HL-60 (cell line): ENCODE measurements at places on chromosomes 16 and 17.
A peak's percentile ranks its signal among the peaks of the same experiment; 100 is the strongest.

- no peak for DNase-seq
Observed at GRCh38 chr16:50495673-50496072, 52.5 kb upstream of the NKD1 start.

- peak; percentile 56 for DNase-seq
Observed at GRCh38 chr17:75006653-75007052, 5.8 kb upstream of the MRPL58 start.

DNA sequence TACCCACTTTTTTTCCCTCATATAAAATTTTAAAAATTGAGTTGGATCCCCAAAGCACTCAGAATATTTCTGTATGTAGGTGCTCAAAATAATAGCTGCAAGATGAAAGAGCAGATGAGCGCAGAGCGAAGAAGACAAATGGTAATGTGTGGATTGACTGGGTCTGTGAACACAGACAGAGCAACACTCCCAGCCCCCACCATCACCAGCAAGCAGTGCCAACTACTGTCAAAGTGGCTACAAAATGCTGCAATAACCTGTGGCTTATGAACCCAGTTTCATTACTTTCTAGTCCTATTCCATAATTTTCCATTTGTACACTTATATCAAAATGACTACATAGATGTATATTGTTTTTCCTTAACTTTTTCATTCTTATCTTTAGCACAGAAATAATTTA lies 137.2 kb downstream of the MYO1D start:
- DNase-seq, result no peak

- DNase-seq, result no peak
Observed at GRCh38 chr17:69800870-69801269, 274.2 kb upstream of the KCNJ16 start.

DNA sequence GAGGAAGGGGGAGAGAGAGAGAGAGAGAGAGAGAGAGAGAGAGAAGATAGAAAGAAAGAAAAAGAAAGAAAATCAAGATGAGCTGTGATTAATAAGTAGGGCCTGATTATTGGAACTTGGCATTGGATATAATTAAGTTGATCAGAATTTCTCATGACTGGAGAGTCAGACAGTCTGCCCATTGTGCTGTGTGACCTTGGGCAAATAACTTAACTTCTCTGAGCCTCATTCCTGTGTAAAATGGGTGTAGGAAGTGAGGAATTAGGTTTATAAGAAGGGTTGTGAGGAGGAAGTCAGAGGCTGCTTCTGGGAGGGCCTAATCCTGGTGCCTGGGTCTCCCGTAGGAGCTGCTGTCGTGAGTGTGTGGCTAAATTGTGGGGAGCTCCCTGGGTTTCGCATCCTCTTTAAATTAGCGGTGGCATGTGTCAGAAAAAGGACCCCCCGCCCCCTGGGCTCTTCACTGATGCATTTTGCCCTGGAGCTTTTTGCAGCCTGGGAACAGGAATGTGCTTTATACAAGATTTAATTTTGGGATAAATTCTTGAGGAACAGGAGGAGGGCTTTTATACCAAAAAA lies 76.0 kb downstream of the CMIP start:
- DNase-seq, result no peak

GRCh38 chr17:40203131-40203530 lies 16.0 kb upstream of the WIPF2 start:
- peak; percentile 64 for DNase-seq

DNA sequence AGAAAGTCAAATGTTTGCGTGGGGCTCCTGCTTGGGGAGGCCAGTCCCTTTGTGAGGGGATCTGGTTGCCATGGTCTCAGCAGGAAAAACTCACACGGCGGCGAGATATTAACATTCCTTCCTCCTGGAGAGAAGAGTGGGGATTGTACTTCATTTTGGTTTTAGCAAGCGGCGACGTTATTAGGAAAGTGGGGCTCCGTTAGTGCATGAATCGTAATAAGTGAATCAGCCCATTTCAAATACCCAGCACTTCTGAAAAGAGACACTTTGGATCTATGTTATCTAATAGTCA lies 41.6 kb upstream of the METRNL start:
- no peak for DNase-seq

DNA sequence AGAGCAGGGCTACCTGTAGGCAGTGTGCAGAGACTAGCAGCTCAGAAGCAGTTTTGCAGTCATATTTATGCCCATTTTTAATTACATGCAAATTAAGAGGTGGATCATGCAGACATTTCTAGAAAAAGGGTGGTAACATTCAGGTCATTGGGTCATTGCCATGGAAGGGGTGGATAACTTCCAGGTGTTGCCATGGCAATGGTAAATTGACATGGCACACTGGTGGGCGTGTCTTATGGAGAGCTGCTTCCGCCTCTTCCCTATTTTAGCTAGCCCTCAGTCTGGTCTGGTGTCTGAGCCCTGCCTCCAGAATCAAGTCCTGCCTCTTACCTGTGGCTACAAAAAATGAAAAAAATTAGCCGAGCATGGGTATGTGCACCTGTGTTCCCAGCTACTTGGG lies 2.8 kb upstream of the DNAI2 start:
- no peak for DNase-seq

- DNase-seq, result no peak
Observed at GRCh38 chr17:12422651-12423050, 243.0 kb upstream of the MYOCD start.

DNA sequence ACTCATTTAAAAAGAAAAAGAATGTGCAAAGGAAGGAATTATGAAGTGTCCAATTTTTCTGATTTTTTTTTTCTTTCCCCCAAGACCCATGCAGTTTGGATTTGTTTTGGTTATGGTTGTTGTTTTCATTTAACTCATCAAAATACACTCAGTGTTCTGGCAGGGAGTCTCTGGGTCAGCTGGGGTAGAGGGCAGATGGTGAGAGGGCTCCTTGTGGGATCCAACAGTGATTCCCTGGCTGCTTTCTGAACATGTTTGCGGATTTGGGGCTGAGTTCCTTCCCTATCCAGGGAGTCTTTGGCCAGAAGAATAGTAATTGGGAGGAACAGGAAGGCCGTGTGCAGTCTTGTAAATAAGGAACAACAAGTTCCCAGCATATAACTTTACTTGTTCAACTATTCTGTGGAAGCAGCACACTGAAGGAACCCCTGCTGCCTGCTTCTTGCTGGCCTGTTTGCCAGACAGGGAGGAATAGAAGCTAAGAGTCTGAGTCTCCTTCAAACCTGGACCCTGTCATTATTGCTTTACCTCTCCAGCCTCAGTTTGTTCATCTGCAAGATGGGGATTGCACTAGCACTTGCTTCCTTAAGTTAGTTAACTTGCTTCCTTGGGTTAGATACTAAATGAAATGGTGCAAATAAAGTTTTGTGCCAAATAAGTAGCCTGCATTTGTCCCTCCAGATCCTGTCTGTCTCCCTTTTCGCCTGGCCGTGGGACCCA lies 32.1 kb downstream of the C17orf67 start:
- no peak for DNase-seq

DNA sequence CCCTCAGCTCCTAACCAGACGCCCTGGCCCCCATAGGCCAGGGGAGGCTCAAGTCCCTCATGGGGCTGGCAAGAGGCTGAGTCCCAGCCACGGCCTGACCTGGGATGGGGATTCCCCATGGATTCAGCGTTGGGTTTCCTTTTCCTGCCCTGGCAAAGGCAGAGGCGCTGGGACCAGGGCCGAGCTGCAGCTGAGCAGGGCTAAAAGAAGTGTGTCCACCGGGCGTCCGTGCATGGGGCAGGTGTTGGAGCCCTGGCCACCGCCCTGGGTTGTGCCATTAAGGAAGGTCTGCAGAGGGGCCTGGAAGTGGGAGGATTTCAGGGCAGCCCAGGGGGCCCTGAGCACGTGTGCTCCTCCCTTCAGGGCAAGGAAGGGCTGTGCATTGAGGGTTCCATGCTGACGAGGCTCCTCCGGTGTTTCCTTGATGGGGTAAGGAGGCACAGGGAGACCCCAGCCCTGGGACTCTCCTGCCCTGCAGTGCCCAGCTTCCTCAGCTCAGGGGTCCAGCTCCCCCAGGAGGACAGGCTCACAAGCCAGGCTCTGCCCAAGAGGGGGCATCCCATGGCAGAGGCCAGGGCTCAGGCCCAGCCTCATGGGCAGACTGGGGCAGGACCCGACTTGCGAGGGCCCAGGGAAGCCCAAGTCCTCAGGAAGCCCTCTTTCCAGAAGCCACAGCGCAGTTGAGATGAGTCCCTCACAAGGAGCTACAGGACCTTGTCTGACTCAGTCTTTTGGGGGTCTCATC lies 10.1 kb downstream of the TBC1D26 start:
- DNase-seq, result no peak

DNA sequence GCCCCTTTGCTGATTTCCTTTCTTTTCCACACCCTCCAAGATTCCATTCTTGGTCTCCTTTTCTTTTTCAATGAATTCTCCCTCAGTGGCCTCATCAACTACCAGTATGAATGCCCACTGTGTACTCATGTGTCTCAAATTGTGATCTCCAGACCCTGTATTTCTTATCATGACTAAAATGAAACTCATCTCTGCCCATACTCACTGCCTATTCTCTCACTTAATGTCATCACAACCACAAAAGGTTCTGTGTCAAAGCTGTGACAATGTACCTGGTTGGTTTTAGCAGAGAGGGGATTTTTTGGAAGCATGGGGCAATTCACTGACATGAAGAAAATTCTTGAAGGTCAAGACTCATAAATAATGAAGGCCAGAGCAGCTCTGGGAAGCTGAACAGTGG lies 11.5 kb upstream of the TBX4 start:
- DNase-seq, result no peak

DNA sequence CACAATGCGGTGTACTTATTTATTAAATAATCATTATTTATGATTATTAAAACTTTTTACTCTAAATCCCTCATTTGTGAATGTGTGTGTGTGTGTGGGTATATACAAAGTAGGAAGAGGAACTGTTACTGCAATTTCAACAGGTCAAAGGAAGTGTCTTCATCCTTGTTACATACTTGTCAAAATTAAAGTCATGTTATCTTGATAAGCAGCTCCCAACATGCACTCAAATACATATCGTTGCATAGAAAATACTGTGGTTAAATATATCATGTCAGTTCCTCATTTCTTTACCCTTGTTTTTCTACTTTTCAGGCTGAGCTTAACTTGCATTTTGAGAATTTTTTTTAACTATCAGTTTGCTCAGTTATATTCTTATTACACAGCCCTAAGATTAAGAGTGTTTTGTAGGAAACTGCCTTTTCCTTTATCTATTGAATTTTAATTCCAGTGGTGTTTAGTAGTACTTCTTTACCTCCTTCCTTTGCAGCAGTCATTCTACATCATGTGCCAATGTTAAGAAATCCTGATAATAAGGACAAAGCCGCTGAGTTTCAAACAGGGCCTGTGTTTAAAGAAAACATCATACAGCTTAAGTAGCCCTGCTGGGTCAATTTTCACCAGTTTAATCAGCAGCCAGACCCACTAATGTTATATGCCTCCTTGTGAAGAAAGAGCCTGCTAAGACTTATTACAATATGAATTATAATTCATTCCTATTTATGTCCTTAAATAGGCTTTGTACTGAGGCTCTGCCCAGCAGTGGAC lies 7.2 kb downstream of the EFCAB5 start:
- peak; percentile 70 for DNase-seq

DNA sequence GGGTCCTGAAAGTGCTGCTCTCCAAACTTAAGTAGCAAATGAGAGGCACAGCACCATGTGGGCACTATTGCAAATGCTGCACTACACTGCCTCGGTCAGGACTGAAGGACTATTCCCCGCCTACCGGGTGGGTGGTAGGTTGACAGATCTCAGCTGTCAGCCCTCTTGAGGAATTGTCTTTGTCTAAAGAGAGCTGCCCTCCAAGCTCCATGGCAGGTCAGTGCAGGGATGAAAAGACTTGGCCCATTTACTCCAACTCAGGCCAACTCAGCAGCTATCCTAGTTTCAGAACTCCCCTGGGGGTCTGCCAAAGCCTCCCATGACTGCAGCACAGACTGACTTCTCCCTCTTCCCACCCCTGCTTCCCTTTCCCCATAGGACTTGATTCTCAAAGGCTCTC lies 3.4 kb upstream of the PDZD9 start:
- no peak for DNase-seq

GRCh38 chr17:72467841-72468653 lies 347.2 kb downstream of the SOX9 start:
- DNase-seq, result no peak

GRCh38 chr16:11205754-11206581 lies 50.0 kb downstream of the SOCS1 start:
- DNase-seq, result no peak

GRCh38 chr17:66782851-66783250 lies 52.1 kb upstream of the CACNG5 start:
- no peak for DNase-seq

DNA sequence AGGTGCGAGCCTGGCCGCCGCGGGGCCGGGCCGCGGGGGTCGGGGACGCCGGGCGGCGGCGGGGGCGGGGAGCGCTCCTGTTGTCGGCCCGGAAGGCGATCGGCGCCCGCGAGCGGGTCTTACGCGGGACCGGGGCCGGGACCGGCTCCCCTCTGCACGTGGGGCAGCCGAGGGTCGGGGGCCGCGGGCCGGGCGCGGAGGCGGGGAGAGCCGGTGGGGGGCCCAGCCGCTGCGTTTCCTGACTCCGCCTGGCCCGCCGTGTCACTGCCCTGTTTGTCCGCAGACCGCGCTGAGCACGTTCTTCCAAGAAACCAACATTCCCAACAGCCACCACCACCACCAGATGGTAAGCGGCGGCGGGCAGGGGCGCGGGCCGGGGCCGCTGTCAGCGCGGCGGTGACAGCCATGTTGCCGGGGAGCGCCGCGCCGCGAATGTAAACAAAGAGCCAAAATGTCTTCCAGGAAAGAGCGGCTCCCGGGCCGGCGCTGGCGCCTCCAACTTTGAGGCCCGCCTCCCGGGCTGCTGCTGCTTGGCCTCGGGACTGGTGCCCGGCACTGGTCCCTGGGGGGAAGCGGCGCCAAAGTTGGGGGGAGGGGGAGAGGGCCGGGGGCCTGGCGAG lies 586 bp downstream of the UBALD2 start:
- DNase-seq, result no peak

- no peak for DNase-seq
Observed at GRCh38 chr17:30530346-30531025, 53.3 kb downstream of the GOSR1 start.

- no peak for DNase-seq
Observed at GRCh38 chr17:38561416-38562214, 44.1 kb downstream of the SRCIN1 start.

DNA sequence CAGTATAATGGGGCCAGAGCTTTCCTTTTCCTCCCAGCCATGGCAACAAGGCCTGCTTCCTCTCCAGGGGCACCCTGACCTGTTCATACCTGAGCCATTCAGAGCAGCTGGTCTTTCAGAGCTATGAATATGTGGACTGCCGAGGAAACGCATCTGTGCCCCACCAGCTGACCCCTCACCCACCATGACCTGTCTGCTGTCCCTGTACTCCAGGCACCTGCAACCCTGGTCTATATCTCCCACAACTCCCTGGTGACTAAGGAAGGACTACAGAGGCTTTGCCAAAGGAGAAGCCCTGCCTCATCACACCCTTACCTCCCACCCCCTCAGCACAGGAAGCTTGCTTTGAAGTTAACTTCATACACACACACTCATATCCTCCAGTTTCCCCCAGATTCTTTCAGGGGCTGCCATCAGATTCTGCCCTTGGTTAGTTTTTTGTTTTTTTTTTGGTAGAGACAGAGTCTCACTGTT lies 6.0 kb downstream of the TMEM106A start:
- no peak for DNase-seq

DNA sequence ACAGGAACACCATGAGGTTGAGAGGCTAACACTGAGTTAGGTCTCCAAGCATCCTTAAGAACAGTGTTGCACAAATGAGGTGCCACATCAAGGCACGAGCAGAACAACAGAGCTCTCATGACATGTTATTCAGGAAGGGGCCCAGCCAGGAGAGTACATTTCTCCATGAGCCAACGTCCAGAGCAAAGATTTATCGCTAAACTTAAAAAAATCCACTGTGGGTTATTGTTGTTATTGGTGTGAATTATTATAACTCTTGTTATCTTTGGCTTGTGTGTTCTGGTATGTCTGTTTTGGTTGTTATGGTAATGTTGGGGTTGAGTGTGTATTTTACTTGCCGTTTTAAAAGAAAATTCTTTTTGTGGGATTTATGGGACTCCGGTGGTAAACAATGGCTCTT lies 68.9 kb upstream of the MSI2 start:
- no peak for DNase-seq
